Activated naive CD8-positive, alpha-beta T cell treated with anti-CD3 and anti-CD28 coated beads, Interleukin-2, amount 50 U/mL, for 16 hours (primary cell): ENCODE measurements at places on chromosomes 7 and 10.

DNA sequence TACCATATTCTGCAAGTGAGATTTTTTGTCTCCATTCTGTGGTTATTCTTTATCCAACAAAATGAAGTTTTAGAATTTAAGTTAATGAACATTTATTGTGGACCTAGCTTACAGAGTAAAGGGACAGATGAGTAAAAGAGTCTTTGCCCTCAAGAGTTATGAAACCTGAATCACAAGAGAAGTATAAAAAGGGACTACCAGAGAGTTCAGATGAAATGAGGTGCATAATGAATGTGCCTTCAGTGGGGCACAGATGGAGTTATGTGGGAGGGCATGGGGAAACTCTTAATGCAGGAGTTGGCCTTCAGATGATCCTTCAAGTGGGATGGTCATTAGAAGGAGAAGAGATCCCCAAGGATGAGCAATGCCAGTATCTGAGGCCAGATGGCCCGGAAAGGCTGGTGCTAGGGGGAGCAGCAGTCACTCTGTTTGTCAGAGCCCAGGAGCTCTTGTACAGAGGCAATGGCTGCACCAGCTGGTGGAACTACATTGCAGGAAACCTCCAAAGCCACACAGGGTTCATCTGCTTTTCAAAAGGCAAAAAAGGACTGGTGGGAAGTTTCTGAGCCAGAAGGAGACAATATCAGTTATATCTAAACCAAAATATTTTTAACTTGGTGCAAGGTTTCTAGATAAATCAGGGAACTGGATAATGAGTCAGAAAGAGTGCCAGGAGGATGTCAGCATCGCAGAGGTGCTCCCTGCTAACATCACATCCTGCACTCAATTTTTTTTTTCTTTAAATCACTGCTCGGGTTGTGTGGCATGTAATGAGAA is 162.0 kb downstream of the KLF6 start:
- no peak for DNase-seq

DNA sequence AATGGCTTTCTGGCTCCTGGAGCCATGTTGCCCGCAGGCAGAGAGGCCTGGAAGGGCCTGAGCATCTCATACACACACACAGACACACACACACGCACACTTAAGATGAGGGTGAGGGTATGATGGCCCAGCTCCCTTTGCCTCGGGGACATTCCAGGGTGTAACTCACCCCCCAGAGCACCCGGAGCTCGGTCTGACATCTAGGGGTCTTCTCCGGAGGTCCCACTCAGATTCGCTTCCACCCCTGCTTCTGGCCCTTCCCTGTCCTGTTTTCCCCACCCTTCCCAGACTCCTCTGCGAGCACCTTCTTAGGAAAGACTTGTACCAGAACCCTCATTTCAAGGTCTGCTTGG is 304.4 kb downstream of the GRID1 start:
- no peak for DNase-seq

DNA sequence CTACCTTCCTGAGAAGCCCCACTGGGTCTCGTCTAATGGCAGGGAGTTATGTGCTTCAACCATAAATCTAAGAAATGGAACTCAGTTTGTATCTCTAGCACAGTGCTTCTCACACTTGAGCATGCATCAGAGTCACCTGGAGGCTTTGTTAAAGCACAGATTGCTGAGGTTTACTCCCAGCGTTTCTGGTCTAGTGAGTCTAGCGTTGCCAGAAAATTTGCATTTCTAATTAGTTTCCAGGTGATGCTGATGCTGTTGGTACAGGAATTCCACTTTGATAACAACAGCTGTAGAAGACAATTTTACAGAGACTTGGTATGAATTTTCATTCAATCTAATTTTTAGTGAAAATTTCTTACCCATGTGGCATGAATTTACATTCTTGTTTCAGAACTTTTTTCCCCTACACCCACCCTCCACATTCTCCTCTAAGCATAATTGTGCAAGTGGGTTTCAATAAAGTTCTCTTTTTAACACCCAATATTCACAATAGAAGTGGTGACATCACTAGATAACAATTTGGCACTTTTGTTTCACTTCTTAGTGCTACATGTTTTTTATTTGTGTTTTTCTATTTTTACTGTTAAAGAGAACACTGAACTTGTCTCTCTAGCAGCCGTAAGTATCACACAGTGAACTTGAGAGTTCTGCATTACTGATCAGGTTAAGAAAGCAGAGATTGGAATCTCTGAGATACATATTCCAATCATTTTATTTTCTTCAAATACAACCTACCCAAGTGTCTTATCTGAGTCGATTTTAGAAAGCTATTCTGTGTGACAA is 48.4 kb upstream of the BET1 start:
- DNase-seq, result no peak

DNA sequence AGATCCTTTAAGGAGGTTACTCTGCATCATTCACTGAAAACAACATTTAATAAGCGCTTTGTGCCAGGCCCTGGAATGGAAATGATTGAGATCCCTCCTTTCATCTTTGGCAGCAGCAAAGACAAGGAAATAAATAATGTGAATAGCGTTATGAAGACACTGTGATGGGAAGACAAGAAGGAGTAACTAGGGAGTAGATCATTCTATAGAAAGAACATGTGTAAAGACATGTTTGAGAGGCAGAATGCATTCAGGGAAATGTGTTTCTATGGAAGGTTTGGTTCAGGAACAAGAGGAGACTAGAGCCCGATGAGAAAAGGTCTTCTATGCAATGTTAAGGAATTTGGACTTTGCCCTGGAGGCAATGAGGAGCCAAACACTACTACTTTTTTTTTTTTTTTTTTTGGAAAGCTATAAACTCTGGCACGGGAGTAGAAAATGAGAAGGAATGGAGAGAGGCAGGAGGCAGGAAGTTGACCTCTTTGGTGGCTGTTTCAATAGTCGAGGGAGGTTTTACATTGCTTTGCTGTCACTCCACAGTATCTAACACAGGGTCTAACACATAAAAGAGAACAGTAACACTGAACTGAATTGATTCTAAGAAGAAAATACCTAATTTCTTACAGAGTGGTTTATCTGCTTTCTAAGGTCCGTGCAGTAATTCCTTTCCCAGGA is 44.9 kb downstream of the SMURF1 start:
- no peak for DNase-seq

GRCh38 chr10:11553773-11554381 is 57.6 kb downstream of the USP6NL start:
- no peak for DNase-seq

GRCh38 chr10:49205206-49205605 is 17.0 kb upstream of the TMEM273 start:
- DNase-seq, result no peak

DNA sequence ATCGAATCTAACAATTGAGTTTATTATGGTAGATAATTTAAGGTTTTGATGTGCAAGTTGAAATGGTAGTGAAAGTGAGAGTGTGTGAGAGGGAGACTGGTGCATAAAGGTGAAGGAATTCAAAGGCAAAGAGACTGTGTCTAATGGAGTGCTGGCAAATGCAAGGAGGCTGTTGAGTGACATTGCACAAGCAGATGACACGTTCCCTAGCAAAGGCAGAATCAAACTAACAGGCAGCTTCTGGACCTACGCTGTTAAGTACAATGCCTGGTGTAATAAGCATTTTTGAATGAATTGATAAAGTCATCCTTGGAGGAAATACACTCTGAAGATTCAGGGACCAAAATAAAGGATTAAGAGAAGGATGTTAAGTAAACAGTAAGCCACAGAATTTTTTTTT is 11.7 kb upstream of the GPR141 start:
- DNase-seq, result no peak

- DNase-seq, result no peak
Observed at GRCh38 chr7:43569424-43569823, 13.5 kb upstream of the STK17A start.

DNA sequence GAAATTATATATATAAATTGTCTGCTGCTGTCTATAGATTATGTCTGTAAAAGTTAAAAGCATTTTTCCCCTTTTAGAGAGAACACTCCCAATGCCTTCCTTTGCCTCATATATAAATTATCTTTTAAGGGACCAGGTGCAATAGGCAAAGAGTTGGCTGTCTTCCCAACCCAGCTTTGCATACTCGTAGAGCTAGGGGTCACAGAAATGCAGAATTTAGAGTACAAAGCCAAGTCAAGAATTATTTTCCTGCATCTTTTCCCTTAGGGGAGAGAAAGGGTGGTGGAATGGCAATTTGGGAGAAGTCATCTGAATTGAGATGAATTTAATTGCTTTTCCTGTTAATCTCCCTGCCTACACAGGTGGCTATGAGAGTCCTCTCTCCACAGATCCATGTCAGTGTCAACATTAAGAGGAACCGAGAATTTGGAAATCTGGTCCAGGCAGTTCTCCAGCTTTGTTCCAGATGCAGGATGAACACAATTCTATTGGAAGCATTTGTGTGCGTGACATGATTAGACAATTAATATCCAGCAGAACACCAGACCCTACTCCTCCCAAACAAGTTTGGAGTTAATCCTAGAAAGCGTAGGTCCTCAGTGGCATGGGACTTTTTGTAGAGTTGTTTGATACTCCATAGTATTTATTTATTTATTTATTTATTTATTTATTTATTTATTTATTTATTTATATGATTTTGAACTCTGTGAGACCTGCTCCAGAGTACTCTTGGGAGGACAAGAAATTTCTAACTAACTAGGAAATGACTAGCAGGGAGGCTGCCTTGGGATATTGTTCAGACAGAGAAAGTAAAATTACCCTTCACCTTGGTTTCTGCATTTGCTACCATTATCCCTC is 80.3 kb upstream of the SKAP2 start:
- DNase-seq, result no peak

DNA sequence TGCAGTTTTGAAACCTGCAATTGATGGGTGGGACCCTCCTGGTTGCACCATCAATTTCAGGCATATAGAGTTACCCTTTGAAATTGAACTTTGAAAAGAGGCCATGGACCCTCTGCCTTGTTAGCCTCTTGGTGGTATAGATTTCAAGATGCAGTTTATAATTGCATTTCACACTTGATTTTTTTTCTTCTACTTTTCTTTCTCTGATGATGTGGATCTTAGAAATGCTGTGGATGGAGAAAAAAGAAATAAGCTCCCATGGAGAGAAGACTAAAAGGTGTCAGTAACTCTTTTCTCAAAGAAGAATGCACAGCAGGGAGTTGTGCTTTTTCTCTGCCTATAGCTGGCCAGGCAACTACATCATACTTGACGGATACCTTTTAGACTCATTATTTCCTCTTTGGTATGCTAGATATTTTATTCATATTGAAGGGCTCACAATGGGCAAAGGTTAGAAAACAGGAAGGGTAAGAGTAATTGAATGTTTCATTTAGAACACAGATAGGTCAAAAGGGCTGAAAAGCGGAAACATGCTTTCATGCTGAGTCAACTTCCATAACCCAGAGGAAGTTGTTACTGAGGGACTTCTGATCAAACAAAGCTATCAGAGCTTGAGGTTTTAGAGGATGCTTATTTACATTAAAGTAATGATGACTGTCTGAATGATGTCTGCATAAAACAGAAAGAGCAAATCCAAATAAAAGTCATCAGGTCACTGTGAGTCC is 773.2 kb upstream of the LRRN3 start:
- no peak for DNase-seq

- no peak for DNase-seq
Observed at GRCh38 chr10:112184052-112184371, 447 bp upstream of the GPAM start.

DNA sequence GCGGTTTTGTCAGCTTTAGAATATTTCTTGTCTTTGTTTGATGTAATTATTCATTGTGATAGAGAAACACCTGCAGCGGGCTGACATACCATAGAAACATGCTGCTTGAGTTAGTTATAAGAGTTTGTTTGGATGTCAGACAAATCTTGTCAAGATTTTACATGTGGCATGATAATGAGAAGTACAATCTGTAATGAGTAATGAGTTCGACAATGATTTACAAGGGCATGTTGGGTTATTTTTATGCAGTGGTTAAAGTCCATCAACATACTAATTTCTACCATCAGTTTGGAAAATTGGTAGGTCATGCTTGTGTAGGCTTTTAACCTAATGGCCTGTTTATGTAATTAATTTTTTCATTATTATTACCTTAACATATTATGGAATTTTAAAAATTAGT is 31.3 kb downstream of the FZD1 start:
- DNase-seq, result no peak

GRCh38 chr7:64037095-64037494 is 8.1 kb upstream of the ZNF727 start:
- no peak for DNase-seq

DNA sequence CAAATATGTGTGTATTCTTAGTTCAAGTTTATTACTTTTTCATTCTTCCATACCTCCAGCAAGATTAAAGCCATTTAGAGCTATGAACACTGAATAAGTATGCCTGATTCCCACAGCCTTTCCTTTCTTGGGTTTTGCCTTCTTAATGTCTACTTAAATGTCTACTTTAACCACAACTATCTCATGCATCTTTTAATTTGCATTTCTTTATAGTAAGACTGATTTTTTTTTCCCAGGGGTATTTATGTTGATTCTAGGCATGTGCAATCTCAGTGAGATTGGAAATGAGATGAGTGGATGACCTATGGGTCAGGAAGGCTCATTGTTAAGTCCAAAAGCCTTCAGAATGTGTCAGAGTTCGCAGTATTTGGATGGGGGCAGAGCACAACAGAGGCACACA is 3.6 kb downstream of the PCBD1 start:
- no peak for DNase-seq

DNA sequence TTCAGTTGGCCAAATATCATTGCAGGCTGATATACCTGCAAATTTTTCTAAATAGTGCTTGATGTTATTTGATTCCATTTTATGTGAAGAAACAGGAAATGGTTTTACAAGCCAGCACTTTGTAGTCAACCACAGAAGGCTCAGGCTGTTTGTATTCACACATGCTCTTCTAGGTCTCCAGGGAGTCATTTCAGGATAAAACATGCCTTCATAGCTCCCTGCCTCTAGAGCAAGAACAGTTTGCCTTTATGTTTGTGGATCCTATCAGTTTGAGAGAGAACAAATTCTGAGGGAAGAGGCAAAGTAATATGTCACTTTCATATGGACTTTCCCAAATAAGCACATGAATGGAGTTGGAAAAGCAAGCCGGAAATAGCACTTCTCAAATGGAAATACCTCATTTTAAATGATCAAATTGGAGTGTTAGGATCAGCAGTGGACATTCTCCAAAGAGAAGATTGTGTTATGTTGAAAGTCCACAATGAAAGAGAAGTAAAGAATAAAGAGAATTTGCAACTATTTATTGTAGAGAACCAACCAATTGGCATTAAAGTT is 277.6 kb downstream of the KCND2 start:
- no peak for DNase-seq

DNA sequence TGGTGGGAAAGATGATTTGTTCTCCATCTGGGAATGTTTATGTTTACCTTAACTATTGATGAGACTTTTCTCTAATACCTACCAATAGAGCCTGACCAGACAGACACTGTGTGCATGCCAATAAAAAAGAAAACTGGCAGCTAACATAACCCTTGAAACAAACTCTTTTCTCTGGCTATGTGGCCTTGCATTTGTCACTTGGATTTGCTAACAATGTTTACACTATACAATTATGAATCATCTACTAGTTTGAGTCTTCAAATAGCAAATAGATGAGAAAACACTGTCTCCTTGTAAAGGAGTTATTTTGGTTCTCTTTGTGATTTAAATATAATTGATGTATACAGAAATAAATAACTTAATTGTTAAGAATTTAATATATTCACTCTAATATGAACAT is 273.1 kb downstream of the SEMA3D start:
- no peak for DNase-seq

- DNase-seq, result no peak
Observed at GRCh38 chr7:3207387-3207902, 93.6 kb upstream of the SDK1 start.

- no peak for DNase-seq
Observed at GRCh38 chr7:6442114-6442513, 5.6 kb downstream of the DAGLB start.

GRCh38 chr10:90930070-90930837 is 9.4 kb upstream of the ANKRD1 start:
- no peak for DNase-seq
